ENCODE measurements at places on chromosomes 13 and 19.

- DNase-seq: no peak
These were observed 87.6 kb upstream of the MLNR start for GRCh38 chr13:49132479-49133002.

- DNase-seq: peak; percentile 64
These were observed 3.3 kb downstream of the CFD start for GRCh38 chr19:862581-863314.

DNA sequence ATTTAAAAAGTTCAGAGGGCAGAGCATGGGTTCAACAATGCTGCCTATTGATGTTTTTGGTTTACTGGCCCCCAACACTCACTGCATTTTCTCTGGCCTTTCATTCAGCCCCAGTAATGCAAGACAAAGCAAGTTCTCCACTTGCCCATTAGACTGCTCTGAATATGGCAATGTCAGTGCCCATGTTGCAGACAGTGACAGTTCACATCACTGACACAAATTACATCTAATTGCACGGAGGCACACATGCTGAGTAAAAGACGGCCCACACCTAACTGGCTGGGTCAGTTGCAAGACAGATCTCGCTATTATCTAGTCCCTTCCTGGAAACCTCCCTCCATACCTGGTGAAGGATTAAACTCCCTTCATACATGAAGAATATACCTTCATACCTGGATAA is 54.0 kb downstream of the ENOX1 start:
- DNase-seq: no peak

DNA sequence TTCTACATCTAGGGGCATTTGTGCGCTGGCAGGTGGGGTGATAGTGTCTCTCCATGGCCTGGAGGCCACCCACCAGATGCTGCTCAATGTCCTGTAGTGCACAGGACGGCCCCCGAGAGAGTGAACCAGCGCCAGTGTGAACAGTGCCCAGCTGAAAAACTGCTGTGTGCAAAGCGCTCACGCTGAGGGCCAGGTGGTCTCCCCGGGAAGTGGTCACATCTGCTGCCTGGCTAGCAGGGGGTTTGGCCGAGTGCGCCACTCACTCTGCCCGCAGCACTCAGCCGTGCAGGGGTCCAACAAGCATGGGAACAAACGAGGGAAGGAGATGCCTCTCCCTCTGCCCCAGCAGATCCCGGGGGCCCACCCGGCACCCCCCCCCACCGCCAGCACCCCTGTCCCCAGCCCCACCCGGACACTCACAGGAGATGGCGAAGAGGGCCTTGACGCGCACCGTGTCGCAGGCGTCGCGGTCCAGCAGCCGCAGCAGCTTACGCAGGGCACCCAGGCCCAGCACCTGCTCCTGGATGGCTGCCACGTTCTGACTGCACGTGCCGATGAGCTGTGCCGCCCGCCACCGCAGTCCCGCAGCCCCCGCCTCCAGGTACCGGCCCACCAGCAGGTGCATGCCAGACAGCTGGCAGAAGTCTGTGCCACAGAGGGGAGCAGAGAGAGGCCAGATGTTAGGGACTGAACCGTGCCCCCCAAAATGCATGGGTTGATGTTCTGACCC is 5.8 kb downstream of the HSPBP1 start:
- DNase-seq: no peak

GRCh38 chr13:35472323-35472881 is 4.1 kb downstream of the MAB21L1 start:
- no peak for DNase-seq

DNA sequence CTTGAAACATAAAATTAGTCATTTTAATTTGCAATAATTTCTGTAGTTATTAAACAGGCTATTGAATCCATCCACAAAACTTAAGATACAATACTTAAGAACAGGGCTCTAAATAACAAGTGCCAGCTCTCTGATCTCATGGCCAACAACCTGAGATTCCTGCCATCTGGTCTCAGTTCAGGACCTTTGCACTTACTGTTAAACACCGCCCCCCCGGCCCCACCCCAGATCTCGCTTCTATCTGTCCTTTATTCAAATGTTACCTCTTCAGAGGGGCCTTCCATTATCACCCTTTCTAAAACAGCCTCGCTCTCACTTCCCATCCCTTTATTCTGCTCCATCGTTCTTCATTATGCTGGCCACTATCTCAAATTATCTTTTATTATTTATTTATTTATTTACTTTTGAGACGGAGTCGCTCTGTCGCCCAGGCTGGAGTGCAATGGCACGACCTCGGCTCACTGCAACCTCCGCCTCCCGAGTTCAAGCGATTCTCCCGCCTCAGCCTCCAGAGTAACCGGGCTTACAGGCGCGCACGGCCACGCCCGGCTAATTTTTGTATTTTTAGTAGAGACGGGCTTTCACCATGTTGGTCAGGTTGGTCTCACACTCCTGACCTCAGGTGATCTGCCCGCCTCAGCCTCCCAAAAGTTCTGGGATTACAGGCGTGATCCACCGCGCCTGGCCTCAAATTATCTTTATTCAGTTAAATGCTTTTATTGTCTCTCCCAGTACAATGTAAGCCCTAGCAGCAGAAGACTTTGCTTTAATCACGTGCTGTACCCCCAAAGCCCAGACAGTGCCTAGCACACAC is 838 bp upstream of the SNRNP70 start:
- DNase-seq: no peak

- no peak for DNase-seq
These were observed 228.3 kb downstream of the DACH1 start for GRCh38 chr13:71638751-71639150.

GRCh38 chr13:86725105-86725504 is 925.9 kb upstream of the SLITRK6 start:
- DNase-seq: no peak

GRCh38 chr13:74966275-74966674 is 515.7 kb downstream of the TBC1D4 start:
- DNase-seq: no peak

GRCh38 chr13:113922412-113923118 is 51.3 kb downstream of the C13orf46 start:
- no peak for DNase-seq

DNA sequence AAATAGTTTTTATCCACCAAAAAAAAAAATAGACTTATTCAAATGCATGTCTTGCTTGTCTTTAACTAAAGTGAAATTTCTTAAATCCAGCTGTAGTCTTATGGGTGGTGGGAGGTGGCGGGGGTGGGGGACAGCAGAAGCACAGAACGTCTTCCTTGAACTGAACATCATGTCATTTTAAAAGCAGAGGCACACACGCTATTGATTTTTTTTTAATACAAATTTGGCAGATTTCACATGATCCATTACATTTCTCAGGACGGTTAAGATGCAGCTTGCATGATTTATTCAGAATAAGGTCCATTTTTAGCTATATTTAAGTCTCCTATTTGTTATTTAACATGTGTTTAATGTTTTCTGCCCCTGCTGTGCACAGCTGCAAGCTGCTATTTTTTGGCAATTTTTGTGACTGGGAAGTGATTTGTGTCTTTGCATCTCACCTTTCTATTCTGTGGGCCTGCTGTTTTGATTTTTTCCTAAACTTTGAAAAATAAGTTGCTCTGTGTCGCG is 274.0 kb downstream of the TSHZ3 start:
- DNase-seq: no peak

DNA sequence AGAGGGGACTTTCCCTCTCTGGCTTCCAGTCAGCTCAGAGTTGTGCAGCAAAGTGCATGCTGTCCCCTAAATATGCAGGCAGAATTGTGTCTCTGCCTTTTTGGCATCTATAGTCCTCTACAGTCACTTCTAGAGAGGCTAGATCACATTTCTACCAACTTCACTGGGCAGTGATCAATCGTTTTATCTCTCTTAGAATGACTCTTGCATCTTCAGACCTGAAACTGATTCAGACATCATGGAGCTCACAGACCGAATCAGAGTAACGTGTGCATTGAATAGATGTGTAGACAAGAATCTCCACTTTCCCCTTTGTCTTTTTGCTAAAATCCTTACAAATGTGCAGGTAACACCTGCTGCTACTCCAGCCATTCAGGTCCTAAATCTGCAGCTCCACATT is 6.2 kb downstream of the ZNF253 start:
- no peak for DNase-seq

DNA sequence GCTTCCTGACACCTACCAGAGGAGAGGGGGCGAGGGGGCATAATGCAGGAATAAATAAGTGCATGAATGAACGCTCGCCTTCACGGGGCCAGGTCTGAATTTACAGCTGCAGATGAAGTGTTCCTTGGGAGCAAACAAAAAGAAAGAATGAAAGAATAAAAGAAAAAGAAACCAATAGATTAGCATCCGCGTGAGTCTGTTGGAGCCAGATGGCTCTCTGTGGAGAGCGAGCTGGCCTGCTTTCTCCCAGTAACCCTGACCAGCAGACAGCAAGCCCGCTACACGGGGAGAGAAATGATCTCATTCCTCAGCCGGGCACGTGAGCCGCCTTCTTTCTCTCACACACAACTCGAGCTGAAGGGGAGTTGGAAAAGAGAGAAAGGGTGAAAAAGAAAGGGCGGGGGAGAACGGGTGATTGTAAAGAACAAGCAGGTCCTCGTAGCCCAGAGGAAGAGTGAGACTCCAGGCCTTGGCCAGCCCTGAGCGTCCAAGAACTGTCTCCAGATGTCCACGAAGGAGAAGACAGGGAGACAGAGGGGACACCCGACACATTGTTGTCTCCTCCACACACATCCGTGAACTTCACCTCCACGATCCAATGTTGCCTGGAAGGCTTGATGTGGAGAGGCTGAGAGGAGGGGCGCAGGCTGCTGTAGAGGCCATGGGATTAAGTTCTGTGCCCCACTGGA is 81.4 kb downstream of the RNASEH2B start:
- DNase-seq: no peak

- no peak for DNase-seq
These were observed 115.8 kb downstream of the KATNAL1 start for GRCh38 chr13:30191491-30192100.

- DNase-seq: peak; percentile 41
These were observed 552 bp upstream of the GRWD1 start for GRCh38 chr19:48445256-48445605.

DNA sequence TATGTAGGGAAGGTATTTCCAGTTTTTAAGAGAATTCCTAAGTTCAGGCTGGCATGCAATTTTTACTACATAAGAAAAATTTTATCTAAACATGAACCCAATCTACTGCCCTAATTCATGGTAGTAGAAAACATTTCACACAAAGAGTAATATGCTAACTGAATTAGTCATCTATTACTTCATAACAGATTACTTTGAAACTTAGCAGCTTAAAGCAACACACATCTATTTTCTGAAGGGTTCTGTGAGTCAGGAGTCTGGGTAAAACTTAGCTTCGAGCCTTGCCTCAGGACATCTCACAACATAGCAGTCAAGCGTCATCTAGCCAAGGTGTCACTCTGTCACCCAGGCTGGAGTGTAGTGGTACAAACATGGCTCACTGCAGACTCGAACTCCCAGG is 537.5 kb downstream of the DCT start:
- DNase-seq: no peak

- no peak for DNase-seq
These were observed 9.1 kb downstream of the CDADC1 start for GRCh38 chr13:49256841-49257240.

- no peak for DNase-seq
These were observed 8.8 kb upstream of the GPC6 start for GRCh38 chr13:93217721-93218261.
